ENCODE measurements at places on chromosomes 7 and 10. TPM values are rescaled to one million over a fixed set of nuclear protein-coding genes. Genes with fewer than 3 reads are reported as not detected.

DNA sequence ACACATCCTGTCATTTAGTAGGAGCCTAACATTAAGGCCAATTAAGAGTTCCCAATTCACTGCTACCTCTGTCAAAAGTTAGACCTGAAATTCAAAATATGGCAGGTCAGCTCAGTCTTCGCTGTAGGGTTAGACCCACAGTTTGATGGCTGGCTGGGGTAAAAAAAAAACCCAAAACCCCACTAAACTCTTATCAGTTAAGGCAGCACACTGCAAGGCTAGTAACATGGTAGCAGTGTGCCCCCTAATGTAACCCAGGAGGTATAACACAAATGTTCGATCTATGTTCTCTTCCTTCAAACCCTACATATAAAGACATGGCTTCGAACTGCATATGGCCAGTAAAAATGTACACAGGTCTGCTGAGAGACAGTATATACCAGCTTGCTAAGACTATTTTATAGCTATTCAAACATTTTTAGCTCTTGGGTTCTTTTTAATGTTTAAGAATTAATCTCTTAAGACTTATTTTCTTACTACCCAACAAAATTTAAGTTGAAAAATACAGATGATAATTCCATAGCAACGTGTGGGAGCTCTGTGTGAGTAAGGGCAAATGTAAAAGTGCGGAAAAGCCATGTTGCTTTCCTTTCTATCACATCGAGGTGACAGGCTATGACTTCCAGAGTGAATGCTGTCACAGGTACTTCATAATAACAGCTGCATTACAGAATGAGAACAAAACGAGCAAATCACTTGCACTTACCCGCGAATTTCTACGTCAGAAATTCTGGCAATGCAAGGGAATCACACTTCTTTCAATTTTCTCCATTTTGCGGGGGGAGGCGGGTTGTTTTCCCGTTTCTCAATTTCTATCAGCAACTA, 168.4 kb upstream of the IMMP2L start:
- no peaks in the 10 kb centered on the region for H3K4me1 ChIP-seq
- H3K36me3 ChIP-seq = no peaks in the 10 kb centered on the region
- no peak overlapping the region for H3K27ac ChIP-seq
- DNase-seq = no peak
- H3K27me3 ChIP-seq = peaks cover 2% of the 10 kb centered on the region
- no peak overlapping the region for H3K4me3 ChIP-seq

- H3K4me3 ChIP-seq = no peak overlapping the region
- no peaks in the 10 kb centered on the region for H3K4me1 ChIP-seq
- no peaks in the 10 kb centered on the region for H3K27me3 ChIP-seq
- DNase-seq = no peak
Measured at GRCh38 chr10:55509168-55509567, 708.1 kb upstream of the PCDH15 start.

GCK gene
- 0.13 TPM for total RNA-seq

GRCh38 chr7:80604436-80604835, 34.0 kb upstream of the CD36 start:
- H3K4me1 ChIP-seq = no peaks in the 10 kb centered on the region
- H3K27me3 ChIP-seq = no peaks in the 10 kb centered on the region
- H3K36me3 ChIP-seq = no peaks in the 10 kb centered on the region
- H3K4me3 ChIP-seq = no peak overlapping the region

NRAP gene
- not detected for total RNA-seq

GRCh38 chr10:109899356-109900331, 23.7 kb downstream of the XPNPEP1 start:
- no peak overlapping the region for H3K4me3 ChIP-seq
- peaks cover 26% of the 10 kb centered on the region for H3K4me1 ChIP-seq
- DNase-seq = no peak
- H3K27me3 ChIP-seq = no peaks in the 10 kb centered on the region
- no peak overlapping the region for H3K27ac ChIP-seq

NPC1L1 gene
- not detected for total RNA-seq

DNA sequence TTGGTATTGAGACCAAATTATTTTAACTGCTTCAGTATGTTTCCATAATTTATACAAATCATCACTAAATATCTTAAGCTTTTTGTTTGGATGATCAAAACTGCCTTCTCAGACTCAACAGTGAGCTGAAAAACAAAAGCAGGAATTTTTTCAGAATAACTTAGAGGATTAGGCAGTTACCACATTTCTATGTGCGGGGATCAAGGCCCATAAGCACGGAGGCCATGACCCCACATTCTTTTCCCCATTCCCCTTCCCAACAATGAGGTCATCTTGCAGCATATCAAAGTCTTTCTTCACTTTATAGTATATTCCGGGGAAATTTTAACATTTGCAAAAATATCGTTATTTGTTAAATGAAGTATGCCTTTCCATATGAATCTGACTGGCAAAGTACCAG, 125.8 kb downstream of the ELMO1 start:
- no peak overlapping the region for H3K27ac ChIP-seq
- no peaks in the 10 kb centered on the region for H3K4me1 ChIP-seq
- H3K36me3 ChIP-seq = peaks cover 47% of the 10 kb centered on the region
- no peak for DNase-seq
- H3K27me3 ChIP-seq = no peaks in the 10 kb centered on the region
- no peak overlapping the region for H3K4me3 ChIP-seq

DNA sequence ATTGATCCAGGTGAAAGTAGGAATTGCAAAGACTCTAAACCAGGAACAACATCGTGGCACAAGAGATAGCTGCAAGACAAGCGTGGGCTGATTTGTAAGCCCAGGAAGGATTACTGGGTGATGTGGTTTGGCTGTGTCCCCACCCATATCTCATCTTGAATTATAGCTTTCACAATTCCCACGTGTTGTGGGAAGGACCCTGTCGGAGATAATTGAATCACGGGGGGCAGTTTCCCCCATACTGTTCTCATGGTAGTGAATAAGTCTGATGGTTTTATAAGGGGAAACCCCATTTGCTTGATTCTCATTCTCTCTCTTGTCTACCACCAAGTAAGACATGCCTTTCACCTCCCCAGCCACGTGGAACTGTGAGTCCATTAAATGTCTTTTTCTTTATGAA, 59.5 kb downstream of the ST8SIA6 start:
- no peaks in the 10 kb centered on the region for H3K36me3 ChIP-seq
- no peak for DNase-seq
- H3K27me3 ChIP-seq = peaks cover 18% of the 10 kb centered on the region
- no peak overlapping the region for H3K4me3 ChIP-seq
- H3K27ac ChIP-seq = no peak overlapping the region

Data from activated B cell treated with CpG ODN at 0.5 μM for 24 hours (primary cell).